ENCODE measurements at places on chromosomes 2 and 18.

DNA sequence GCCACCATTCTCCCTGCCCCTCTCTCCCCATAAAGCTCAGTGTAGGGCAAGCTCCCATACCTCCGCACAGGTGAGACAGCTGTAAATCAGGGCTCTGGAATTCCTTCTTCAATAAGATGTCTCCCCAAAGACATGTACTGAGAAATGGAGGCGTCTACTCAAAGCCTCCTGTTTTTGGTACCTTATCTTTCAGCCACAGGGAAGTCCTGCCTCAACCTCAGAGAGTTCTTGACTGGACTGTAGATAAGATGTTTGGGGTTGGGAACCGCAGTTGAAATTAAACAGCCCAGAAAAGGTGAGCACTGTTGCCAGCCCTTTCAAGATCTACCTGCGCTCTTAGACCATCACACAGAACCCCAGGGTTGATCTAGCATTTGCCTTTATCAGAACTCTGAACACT lies 1.4 kb upstream of the GALNT14 start:
- no peak for DNase-seq

DNA sequence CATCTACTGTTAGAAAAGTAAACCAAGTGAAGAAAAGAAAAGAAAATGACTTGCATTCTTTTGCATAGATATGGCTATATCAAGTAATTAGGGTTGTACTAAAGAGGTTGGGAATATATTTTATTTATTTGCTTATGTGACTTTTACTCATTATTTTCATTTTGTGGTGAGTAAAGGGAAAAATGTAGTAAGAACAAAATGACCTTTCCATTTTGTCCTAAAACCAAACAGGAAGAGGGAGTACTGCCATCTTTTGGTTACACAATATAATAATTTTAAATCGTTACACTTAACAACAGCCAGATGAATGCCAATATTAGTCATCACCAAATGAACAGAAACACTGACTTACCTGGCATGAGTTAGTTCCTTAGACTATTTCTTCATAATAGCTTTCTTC lies 47.3 kb upstream of the NDUFV2 start:
- no peak for DNase-seq

GRCh38 chr2:94987074-94988020 lies 38.2 kb upstream of the MAL start:
- DNase-seq = no peak

GRCh38 chr2:69459936-69460335 lies 22.7 kb upstream of the NFU1 start:
- DNase-seq = no peak

DNA sequence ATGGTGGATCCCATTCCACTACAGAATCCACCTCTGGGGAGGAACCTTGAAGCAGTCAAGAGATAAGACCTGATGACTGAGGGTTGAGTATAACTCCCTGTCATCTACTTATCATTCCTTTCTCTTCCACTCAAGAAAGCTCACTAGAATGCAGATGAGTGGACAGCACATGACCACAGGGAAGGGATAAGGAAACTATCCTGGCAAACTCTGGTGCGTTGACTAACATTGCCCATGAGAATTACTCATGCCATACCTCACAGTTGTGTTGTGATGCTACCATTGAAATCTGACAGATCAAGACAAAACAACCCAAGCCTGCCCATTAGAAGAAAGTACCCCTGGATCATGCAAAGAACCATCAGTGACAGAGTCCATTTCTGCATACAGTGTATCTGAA lies 26.5 kb downstream of the SLC16A14 start:
- DNase-seq = no peak

- no peak for DNase-seq
Measured at GRCh38 chr2:160249876-160250275, 49.8 kb upstream of the ITGB6 start.

- DNase-seq = no peak
Measured at GRCh38 chr18:22293417-22293816, 124.0 kb downstream of the GATA6 start.

DNA sequence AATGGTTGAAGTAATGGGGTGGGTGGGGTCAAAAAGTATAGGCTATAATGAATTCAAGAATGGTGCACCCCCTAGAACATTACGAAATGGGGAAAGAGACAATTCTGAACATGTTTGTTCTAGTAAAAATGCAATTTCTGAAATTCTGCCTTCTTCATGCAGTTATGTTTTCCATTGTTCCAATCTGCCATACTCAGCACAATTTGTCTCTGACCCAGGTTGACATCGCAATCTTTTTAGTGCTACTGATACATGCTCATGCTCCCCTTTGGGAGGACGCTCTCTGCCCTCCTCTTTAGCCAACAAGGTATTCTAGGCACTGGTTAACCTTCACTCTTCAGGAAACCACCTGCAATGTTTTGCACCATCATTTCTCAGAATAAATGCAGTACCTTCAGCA lies 1303.9 kb upstream of the PIK3C3 start:
- DNase-seq = no peak

- no peak for DNase-seq
Measured at GRCh38 chr2:72236445-72237067, 88.9 kb upstream of the CYP26B1 start.

- no peak for DNase-seq
Measured at GRCh38 chr18:7520200-7520785, 46.8 kb upstream of the PTPRM start.

- no peak for DNase-seq
Measured at GRCh38 chr2:202933139-202933510, 21.1 kb downstream of the CARF start.

DNA sequence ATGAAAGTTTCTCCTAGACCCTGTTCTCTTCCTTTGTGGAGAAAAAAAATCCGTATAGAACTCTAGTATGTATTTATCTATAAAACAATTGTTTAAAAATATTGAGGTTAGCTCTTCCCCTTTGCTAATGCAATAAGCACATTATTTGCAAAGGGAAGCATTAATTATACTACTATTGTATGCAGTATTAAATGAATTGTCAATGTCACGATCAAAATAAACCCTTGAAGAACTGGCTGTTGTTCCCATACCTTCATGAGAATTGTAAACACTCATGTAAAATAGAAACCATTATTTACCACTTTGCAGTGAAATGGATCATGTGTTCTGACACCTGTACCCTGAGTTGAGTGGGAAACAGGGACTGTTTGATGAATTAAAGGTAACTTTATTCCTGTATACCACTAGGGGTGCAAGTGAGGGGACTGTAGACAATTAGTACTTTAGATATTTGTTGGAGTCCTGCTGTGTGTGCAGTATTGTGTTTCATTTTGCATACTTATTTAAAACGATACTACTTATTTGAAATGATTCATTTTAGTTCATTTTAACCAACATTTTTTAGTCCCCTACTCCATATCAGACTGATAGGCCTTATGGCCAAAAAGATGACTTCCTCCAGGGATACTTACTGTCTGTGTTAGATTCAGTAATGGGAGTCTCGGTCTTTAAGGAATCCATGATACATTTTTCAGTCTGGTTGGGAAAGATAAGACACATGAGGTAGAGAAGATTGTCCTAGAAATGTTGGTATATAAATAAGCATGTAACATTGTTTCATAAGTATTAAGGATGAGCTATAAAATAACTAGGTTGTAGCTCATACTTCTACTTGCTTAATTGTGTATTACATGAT lies 7.9 kb downstream of the PKP4 start:
- peak; percentile 62 for DNase-seq

GRCh38 chr18:12819322-12819721 lies 64.7 kb downstream of the PTPN2 start:
- no peak for DNase-seq

DNA sequence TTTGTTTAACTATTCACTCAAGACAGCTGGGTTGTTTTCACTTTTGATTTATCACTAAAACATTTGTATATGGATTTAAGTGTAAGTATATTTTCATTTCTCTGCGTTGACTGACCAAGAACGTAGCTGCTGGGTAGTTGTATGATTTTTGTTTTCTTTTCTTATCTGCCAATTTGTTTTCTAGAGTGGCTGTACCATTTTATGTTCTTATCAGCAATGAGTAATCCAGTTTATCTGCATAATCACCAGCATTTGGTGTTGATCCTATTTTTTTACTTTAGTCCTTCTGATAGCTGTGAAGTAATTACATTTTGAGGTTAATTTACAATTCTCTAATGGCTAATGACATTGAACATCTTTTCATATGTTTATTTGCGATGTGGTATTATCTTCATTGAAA lies 1178.4 kb upstream of the TMEFF2 start:
- no peak for DNase-seq

- no peak for DNase-seq
Measured at GRCh38 chr18:63339920-63340484, 20.4 kb upstream of the BCL2 start.

DNA sequence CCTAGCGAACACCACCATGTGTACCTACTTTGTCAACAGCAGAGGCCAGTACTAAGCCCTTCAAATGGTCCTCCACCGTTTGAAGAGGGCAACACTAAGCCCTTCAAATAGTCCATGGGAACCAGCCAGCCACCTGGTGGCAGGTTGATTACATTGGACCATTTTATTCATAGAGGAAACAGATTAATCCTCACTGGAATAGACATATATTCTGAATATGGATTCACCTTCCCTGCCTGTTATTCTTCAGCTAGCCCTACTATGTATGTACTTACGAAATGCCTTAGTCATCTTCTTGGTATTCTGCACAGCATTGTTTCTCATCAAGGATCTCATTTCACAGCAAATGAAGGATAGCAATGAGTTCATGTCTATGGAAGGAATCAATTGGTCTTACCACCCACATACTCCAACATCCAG lies 10.0 kb upstream of the ZNF396 start:
- peak; percentile 47 for DNase-seq

- DNase-seq = no peak
Measured at GRCh38 chr18:67232991-67233390, 283.5 kb downstream of the DSEL start.

DNA sequence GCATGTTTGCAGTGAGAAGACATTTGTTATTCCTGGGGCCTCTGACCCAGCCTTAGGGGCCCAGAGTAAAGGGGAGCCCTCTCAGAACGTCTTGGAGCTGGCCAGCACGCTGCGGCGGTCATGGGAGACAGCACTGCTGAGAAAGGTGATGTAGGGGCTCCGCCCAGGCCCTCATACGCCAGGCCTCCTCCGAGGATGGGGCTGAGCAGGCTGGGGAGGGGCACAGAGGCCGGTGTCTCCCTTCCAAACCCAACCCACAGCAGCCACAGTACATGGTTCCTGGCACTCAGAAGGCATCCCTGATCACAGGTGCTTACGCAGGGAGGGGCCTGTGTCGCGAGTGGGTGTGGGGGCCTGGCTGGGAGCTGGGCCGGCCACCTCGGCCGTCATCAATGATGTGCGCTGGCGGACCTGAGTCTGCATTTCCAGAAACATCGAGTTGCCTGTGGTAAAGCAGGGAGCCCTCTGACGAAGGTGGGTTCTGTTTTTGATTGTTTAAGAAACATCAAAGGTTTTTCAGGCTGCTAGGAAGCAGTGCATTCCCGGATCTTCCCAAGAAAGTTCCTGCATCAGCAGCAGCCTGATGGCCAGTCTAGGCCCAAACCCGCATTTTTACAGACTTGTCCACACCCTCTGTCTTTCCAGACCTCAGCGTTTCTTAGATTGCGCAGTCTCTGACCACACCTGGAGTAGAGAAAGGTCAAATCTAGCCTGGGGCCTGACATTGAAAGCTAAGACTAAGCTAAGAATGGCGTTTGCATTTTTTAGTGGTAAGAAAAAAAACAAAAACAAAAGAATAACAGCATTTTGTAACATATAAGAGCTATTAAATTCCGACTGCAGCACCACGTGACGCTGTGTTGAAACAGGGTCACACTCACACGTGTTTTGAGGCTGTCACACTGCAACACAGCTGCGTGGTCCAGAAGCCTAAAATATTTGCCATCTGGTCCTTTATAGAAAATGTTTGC lies 51.2 kb upstream of the PXDN start:
- no peak for DNase-seq

GRCh38 chr2:198916548-198917080 lies 541.1 kb downstream of the SATB2 start:
- DNase-seq = no peak

GRCh38 chr2:218368621-218369153 lies 12.0 kb downstream of the CATIP start:
- peak; percentile 28 for DNase-seq

- DNase-seq = no peak
Measured at GRCh38 chr2:154532763-154533162, 165.7 kb upstream of the KCNJ3 start.

DNA sequence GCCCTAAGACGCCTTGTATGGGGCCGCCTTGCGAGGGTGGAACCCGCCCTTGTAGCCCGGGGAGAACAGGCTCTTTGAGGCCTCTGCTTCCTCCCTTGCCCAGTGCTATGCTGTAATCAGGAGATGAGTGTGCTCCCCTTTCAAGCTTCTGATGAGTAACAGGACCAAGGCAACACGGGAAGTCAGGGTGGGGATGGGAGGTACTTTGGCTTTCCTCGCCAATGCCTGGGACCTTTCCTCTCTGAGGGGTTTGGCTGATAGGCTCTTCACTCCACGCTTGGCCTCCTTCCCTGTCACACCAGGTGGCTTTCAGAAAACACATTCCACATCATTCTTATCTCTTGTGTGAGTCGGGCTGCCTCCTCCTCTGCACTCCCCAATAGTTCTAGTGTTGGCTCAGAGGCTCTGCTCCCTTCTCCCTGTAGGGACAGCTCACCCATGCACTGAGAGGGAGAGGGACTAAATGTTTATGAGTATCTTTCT lies 223.7 kb upstream of the TRIB2 start:
- no peak for DNase-seq

DNA sequence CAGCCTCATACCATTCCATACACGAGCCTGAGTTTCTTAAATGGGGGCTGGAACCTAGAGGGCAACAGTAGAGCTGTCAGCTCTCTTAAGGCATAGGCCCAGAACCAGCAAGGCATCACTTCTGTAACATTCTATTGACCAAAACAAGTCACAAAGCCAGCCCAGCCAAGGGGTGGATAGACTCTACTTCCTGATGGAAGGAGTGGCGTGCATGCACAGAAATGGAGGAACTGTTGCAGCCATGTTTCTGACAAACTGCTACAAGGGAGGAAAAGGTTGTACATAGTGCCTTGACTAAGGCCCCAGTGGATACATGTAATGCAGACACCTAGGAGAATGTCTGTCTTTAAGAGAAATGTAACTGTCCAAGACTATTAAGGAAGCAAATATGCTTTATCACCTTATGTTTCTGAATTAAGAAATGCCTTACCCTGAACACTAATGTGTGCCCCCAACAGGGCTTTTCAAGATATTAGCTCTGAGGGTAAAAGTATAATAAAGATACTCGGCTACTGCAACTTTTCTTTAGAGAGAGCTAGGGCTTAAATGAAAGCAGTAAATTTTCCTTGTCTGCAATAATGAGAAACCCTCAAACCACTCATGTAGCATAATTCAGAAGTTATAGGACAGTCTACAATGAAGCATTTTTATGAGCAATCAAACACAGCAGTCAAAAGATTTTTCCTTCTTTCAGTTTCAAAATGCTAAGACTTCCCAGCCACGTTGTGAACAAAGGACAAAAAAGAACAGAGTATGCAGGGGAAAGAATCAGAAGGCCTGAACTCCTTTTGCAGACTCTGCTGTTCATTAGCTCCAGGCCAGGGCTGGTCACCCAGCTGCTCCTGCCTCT lies 35.1 kb upstream of the CDC42EP3 start:
- DNase-seq = no peak

- no peak for DNase-seq
Measured at GRCh38 chr2:94870440-94871225, 597 bp upstream of the TEKT4 start.

GRCh38 chr2:2798337-2798736 lies 467.3 kb upstream of the MYT1L start:
- DNase-seq = no peak
